ENCODE measurements at places on chromosomes 6 and 20.

GRCh38 chr6:83367104-83367503, 63.7 kb downstream of the ME1 start:
- DNase-seq: no peak

- DNase-seq: no peak
These were observed 804 bp downstream of the ELOVL5 start for GRCh38 chr6:53347921-53348370.

DNA sequence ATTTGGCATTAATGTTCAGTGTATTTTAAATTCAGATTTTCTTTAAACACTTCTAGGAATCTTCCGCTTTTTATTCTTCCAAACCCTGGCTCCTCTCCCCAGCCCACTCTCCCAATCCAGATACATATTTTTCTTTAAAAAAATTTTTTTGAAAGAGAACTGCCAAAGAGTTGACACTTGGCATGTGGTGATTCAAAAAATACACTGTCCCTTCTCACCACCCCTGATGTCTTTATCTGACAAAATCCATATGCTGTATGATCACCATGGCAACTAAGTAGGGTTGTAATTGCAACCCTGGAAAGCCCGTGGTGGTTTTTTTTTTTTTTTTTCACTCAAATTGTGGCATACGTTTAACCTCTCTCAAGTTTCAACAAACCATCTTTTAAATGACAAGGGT, 355.8 kb upstream of the SASH1 start:
- no peak for DNase-seq

- no peak for DNase-seq
These were observed 4.8 kb downstream of the F13A1 start for GRCh38 chr6:6315660-6316059.

DNA sequence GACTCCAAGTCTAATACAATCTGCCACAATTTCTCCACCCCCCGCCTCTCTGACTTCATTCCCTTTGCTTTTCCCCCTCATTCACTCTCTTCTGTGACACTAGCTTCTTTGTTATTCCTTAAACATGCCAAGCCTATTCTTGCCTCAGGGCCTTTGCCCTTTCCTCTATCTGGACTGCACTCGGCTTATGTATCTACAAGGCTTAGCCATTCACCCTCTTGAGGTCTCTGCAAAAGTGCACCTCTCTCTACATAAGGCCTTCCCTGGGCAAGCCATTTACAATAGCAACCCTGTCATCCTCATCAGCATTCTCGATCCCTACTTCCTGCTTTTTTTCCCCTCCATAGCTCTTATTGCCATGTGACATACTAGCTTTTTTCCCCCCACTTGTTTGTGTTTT, 168.9 kb downstream of the PDSS2 start:
- no peak for DNase-seq

GRCh38 chr6:34900321-34901031, 11.4 kb downstream of the ANKS1A start:
- no peak for DNase-seq

- no peak for DNase-seq
These were observed 12.1 kb downstream of the APMAP start for GRCh38 chr20:24980291-24981053.

DNA sequence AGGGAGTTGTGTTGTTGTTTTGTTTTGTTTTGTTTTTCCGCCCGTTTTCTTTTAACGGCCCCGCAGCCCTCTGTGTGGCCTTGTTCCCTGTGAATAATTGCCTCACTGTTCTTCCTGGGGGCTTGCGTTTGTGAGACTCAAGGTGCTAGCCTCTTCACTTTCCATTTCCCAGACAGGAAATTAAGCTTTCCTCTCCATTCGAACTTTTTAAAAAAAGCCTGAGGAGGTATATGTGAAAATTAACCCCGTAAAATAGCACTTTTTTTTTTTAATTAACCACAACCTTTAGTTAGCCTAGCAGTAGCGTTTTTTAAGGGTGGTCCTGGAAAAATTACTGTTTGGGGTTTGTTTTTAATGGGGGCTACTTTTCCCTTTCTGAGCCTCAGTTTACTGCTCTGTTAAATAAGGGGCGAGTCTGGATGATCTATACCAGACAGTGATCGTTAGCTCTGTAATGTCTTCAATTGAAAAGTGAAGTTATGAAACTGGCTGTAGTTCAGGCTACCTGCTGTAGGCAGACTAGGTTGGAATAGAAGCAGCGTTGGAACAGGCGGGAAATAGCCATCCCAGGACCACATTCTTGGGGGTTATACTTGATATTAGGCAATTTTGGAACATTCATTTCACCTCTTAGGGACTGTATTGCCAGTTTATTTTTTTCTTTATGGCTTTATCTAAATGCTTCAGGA, 1.7 kb downstream of the STX16 start:
- no peak for DNase-seq

- DNase-seq: no peak
These were observed 181.8 kb upstream of the PDE10A start for GRCh38 chr6:165844801-165845364.
